ENCODE measurements at places on chromosomes 11 and 22.

- DNase-seq, result no peak
Observed at GRCh38 chr11:5197536-5197935, 2.9 kb downstream of the OR51V1 start.

GRCh38 chr22:36431977-36432376 is 44.2 kb upstream of the MYH9 start:
- no peak for DNase-seq

DNA sequence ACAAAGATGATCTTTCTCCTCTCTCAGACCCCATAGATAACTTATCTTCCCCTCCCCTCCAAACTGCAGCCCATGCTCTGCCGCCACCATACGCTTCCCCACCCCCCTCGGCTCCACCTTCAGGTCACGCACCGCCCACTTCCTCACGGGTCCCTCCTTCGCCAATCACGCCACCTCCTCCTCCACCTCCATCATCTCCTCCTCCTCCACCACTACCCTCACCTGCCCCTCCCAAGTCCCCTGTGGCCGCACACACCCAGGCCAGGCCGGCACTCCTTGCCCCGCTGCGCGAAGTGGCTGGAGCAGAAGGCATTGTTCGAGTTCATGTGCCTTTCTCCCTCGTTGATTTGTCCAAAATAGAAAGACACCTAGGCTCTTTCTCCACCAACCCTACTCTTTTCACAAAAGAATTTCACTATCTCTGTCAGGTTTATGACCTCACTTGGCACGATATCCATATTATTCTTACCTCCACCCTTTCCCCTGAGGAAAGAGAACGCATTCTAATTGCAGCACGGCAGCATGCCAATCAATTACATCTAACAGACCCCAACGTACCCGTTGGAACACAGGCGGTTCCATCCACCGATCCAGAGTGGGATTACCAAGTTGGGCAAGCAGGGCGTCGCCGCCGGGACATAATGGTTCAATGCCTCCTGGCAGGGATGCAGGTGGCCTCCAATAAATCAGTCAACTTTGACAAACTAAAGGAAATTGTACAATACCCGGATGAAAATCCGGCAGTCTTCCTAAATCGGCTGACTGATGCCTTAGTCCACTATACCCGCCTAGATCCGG is 12.3 kb upstream of the OR56A3 start:
- DNase-seq, result no peak

GRCh38 chr11:3126207-3126865 is 38.8 kb downstream of the OSBPL5 start:
- DNase-seq, result no peak

DNA sequence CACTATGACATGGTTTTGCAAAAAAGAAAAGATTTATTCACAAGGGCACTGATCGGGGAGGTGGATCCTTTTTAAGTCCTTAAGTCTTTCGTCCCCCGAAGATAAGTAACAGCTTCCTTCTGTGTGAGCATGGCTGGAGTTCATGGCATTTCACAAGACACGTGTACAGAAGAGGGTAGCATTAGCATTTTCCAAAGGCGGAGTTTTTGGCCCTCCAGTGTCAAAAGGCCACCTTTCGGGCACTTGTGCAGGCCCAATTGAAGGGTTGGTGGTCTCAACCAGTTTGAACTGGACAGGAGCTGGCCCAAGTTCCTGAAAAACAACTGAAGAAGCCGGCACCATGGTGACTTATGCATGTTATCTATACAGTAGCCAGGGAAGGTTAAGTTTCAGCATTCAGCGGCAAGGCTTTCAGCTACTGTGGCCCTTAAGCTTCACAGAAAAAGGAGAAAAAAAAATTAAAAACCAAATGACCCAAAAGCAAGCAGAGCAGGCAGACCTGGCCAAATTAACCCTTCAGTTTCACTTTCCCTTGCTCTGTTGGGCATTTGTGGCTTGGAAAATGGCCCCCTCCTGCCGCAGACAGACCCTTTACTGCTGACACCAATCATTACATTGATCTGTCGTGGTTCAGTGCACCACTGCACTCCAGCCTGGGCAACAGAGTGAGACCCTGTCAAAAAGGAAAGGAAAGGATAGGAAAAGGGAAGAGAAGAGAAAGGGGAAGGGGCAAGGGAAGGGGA is 18.7 kb downstream of the ZNF74 start:
- no peak for DNase-seq

DNA sequence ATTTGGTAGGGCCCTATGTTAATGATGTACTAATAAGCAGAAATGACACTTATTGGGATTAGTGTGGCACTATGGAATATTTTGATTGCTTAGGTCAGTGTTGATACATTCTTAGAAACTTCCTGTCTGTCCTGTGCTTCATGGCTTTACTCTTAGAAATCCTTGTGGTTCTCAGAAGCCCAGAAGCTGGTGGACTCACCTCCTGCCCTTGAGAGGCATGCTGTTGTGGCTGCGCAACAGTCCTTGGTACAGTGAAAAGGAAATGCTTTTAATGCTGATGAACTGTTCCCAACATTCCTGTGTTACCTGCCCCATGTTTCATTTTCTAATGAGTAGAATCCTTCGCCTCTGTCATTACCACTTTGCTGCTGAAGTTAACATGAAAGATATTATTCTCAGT is 52.4 kb upstream of the MYO18B start:
- no peak for DNase-seq

- no peak for DNase-seq
Observed at GRCh38 chr11:92475819-92476218, 251.2 kb downstream of the FAT3 start.

DNA sequence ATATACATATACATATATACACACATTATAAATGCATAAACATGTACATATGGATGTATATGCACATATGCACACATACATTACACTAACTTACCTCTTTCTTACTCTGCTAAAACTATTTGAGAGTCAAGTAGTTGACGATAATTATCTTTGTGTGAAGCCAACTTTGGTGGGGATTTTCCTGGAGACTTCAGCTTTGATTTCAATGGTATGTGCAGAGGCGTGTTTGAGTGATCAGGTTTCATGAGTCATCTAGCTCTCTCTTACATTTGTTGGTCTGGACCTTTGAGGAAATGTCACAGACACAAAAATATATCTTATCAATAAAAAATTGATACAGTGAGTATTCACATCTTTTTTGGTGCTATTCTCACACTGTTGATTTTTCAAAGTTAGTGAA is 769.1 kb upstream of the LUZP2 start:
- DNase-seq, result no peak

All from NCI-H2171 treated with DMSO at 0.1 percent for 48 hours (cell line).